ENCODE measurements at places on chromosomes 2 and 18.

GRCh38 chr2:30231996-30232800 lies 864 bp downstream of the LBH start:
- no peak for DNase-seq

GRCh38 chr2:121776885-121777698 lies 21.6 kb downstream of the TSN start:
- no peak for DNase-seq

DNA sequence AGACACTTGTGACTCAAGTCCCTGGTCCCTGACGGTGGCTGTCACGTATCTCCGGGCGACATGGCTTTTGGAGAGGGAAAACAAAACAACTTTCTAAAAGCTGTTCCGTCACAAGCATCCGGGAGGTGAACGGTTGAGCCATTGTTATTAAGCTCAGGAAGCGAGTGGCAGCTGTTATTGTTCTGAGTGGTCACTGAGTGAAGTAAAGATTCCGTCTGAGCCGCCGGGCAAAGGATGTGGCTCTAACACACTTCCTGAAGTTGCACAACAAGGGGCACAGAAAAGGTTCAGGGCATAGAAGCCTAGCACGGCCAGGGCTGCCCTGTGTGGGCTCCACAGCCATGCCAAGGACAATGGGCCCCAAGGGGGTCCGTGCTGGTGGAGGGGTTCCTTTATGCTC lies 24.3 kb downstream of the INPP5D start:
- no peak for DNase-seq

- DNase-seq: no peak
These were observed 40.1 kb downstream of the TNP1 start for GRCh38 chr2:216819766-216820165.

DNA sequence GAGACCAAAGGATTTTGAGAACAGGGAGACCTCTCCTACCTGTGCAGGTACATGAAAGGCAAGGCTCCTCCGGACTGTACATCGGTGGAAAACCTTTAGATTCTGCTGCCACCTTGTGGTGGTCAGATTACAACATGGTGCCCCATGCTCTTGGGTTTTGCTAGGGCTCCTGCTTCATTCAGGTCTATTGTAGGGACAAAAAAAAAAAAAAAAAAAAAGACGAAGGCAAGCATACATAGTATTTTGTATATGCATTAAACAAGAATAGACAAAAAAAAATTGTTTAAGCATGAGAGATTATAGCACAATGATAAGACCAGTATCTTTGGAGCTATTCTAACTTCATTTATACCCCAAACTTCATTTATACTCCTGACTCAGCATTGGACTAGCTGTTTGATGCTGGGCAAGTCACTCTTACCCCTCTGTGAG lies 27.4 kb upstream of the SPR start:
- DNase-seq: no peak

GRCh38 chr18:34840256-34840826 lies 130.2 kb downstream of the DTNA start:
- DNase-seq: no peak

GRCh38 chr2:235859651-235860050 lies 308.5 kb downstream of the GBX2 start:
- DNase-seq: no peak

GRCh38 chr18:10248738-10249137 lies 205.7 kb upstream of the APCDD1 start:
- no peak for DNase-seq

- no peak for DNase-seq
These were observed 16.4 kb upstream of the IL1RL1 start for GRCh38 chr2:102294802-102295489.

GRCh38 chr2:107558295-107558694 lies 268.4 kb upstream of the RGPD4 start:
- no peak for DNase-seq

Data from stimulated activated CD4-positive, alpha-beta T cell treated with anti-CD3 and anti-CD28 coated beads, Interleukin-12 subunit alpha, Interleukin-12 subunit beta, amount 100 ng/mL, for 48 hours (primary cell).